ENCODE measurements at places on chromosomes 12 and 14.
A peak's percentile ranks its signal among the peaks of the same experiment; 100 is the strongest.

DNA sequence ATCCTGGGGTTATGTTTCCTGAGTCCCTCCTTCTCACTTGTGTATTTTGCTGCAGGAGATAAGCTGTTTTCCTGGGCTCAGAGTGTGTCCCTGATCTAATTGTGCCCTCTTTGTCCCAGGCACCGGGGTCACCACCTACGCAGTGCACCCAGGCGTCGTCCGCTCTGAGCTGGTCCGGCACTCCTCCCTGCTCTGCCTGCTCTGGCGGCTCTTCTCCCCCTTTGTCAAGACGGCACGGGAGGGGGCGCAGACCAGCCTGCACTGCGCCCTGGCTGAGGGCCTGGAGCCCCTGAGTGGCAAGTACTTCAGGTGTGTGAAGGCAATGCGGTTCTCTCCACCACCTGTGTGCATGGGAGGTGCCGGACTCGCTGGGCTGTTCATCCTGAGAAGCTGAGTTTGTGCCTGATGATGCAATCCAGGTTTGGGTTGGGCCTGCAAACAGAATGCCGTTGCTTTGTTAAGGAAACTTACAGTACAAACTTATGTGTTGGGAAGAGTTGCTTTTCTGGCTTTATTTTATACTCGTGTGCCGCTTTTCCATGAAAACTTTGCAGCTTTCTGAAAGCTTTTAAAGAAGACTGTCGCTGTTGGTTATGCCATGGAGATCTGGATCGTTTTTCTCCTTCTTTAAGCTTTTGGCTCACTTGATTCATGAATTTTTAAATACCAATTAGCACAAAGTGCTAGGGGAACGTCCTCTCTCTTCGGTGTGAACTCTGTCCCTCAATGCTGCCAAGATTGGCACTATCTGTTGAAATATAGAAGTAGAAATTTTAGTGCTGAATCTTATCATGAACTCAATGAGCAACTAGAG is 27.6 kb downstream of the RDH12 start:
- no peak for DNase-seq

DNA sequence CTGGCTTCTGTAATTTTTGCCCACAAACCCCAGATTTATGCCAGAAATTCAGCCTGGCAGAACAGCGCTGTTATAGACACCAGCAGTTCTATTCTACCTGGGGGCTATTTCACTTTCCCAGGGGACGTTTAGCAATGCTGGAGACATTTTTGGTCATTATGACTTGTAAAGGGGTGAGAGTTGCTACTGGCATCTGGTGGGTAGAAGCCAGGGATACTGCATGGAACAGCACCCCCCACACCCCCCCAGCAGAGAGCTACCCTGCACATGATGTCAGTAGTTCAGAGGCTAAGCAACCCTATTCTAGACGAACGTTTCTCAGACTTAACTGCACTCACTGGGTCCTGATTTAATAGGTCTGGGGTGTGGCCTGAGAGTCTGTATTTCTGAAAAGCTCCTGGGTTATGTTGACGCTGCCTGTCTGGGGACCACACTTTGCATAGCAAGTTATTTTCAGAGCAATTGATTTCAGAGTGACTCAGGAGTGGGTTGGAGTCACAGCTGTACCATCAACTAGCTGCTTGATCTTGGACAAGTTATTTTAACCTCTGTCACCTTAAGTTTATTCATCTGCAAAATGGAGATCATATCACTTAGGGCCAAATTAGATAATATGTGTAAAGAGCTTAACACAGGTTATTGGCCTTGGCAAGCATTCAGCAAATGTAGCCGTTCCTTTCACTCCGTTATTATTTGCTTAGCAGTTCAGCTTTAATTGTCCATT is 48.5 kb downstream of the CHST11 start:
- no peak for DNase-seq

DNA sequence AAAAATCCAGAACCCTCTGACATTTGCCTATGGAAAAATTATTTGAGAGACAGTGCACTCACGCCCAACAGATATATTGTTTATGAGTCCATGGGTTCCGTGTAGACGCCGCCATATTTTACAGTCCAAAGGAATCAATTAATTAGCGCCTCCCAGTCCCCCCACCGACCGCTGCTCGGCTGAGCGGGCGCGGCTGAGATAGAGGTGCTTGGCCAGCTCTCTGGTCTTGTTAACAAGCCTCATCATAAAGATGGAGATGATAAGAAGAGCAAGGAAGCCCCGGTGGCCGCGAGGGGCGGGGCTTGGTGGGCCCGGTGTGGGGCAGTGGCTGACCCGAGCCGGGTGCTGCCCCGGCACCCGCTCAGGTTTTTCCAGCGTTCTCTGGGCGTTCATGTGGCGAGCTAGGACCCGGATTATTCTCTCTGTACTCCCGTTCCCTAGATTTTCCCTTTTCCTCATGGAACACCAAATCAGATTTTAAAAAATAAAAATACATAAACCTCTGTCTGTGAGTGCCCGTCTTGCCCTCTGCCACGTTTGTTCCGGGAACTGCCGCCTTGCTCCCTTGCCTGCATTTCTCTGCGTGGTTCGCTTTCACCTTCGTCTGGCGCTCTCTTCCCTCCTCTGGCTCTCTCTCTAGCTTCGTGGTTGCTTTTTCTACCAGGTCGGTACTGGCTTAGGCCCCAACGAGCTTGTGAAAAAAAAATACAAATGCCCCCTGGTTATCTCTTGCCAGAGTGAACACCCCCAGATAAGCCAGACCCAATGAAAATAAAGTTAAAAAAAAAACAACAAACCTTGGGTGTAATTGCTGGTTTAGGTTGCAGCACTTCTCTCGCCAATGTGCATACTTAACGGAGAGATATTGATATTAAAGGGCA is 9.0 kb downstream of the HOXC12 start:
- no peak for DNase-seq

GRCh38 chr14:77423423-77423822 is at the start of gene NOXRED1:
Gene NOXRED1, minus strand, starts transcription at chr14:77423523. Its CDS starts 634 bp downstream, at chr14:77422889.
- no peak for DNase-seq

GRCh38 chr12:20463913-20464524 is 95.7 kb downstream of the PDE3A start:
- no peak for DNase-seq

- no peak for DNase-seq
Observed at GRCh38 chr12:132604668-132605441, 5.5 kb downstream of the LRCOL1 start.

DNA sequence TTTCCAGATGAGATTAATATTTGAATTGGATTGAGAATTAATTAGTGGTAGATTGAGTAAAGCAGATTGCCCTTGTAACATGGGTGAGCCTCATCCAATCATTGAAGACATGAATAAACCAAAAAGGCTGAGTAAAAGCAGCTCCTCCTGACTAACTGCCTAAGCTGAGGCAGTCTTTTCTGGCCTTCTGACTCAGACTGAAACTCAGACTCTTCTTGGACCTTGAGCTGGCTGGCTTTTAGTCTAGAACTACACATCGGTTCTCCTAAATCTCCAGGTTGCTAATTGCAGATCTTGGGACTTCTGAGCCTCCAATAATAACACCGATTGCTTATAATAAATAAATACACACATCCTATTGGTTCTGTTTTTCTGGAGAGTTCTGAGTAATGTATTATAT is 24.0 kb downstream of the FKBP11 start:
- no peak for DNase-seq

DNA sequence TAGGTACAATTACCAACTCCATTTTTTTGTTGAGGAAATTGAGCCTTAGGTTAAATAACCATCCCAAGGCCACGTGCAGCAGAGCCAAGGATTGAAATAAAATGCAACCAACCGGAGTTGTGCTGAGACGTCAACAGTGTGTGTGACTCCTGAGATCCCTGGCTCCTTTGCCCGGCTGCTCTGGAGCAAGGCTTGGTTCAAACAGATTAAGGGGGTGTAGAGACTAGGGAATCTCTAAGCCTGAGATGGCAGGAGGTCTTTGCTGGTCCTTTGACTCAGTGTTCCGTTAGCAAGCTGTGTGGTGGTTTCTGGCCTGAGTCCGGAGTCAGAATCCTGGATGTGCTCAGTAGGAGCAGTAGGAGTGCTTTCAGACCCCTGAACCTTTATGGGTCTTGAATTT is 1.4 kb upstream of the SLC8A3 start:
- DNase-seq, result no peak

DNA sequence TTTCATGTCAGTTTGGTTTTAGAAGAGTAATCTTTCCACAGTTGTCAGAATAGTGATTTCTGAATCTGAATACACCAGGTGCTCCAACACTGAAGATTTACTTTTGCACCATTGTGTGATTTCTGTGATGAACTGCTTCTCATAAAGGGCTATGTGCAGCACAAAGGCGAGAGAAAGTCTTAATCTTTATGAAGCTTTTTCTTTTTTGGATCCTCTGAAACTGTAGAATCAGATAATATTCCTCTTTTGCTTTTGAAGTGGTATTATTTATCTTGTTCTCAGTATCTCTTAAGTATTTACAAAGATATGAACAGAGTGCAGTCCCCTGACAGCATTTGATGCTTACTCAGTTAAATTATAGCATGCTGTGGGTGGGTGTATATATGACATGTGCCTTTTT is 207.8 kb downstream of the NAV3 start:
- no peak for DNase-seq

DNA sequence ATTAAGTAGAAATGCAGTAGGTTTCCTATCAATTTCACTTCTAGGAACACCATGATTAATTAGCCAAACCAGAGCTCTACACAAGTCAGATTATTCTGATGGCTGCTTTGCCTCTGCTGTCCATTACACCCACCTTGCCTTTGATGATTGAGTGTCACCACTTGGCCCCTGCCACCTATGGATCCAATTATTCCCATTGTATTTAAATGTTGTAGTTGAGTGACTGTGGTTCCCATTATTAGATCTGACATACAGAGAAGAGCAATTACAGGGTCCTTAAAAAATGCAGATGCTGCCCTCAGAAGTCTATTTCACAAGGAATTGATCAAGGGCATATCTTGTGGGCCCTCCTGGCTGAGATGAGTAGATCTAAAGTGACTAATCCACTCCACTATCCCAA is 39.5 kb upstream of the SLC38A4 start:
- DNase-seq, result no peak

- DNase-seq, result no peak
Observed at GRCh38 chr14:58898655-58899316, 261.0 kb downstream of the DACT1 start.

- no peak for DNase-seq
Observed at GRCh38 chr14:96567289-96567899, 65.2 kb downstream of the PAPOLA start.

- peak; percentile 52 for DNase-seq
Observed at GRCh38 chr12:54853933-54854538, at the start of gene MUCL1. Gene MUCL1, plus strand, starts transcription at chr12:54854516. Its CDS starts 67 bp downstream, at chr12:54854583.

- no peak for DNase-seq
Observed at GRCh38 chr14:102251161-102251560, 53.8 kb downstream of the MOK start.

DNA sequence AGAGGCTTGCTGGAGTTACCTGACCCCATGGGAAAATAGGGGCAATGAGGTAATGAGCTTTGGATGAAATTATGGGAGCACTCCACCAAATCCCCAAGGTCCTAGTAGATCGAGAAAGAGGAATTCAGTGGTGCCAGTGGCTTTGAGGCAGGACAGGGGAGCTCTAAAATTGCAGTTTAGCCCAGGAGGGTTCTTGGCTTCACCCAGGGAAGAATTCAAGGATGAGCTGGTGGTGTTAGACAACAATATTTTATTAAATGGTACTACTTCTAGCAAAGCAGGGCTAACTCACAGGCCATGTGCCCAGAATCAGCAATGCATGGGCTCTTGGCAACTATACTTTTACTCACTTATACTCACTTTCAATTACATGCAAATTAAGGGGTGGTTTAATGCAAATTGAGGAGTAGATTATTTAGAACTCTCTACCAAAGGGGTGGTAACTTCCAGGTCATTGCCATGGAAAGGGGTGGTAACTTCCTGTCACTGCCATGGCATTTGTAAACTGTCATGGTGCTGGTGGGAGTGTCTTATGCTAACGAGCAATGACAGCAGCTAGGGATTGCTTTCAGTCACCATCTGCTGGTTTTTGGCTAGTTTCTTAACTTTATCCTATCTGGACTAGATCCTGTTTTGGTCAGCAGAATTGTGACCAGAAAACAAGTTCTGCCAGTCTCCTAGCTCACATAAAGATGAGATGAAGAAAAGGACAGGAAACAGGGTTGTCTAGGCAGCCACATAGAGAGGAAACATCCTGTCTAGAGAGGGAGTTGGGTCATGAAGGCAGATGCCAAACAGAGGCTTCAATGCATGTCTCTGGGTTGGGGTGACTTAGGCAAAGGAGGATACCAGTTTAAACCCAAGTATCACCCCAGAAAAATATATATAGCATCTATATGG is 64.7 kb downstream of the ZNF641 start:
- no peak for DNase-seq

GRCh38 chr12:65840793-65841670 is 16.7 kb downstream of the HMGA2 start:
- no peak for DNase-seq

GRCh38 chr14:56121816-56122215 is 3.6 kb downstream of the PELI2 start:
- no peak for DNase-seq

DNA sequence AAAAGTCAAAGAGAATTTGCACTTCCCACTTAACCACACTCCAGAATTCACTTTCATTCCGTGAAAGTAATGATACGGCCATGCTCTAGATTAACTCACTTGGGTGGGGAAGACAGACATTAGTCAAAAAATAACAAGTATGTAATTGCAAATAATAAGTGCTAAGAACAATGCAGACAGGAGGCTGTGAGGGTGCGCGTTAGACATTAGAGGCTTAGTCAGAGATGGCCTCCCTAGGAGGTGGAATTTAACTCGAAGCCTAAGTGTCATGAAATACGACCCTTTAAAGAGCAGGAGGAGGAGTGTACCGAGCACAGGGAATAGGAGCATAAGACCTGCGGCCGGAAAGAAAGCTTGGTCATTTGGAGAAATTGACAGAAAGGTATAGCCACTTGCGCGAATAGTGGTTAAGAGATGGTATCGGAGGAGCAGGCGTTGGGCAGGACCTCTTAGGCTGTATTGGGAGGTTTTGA is 628 bp downstream of the SNRPF start:
- DNase-seq, result no peak

- no peak for DNase-seq
Observed at GRCh38 chr12:45939759-45940158, 50.6 kb downstream of the SCAF11 start.

GRCh38 chr12:10634427-10634826 is 21.0 kb upstream of the MAGOHB start:
- DNase-seq, result no peak

- DNase-seq, result no peak
Observed at GRCh38 chr14:90611936-90612335, 204.3 kb downstream of the TTC7B start.

DNA sequence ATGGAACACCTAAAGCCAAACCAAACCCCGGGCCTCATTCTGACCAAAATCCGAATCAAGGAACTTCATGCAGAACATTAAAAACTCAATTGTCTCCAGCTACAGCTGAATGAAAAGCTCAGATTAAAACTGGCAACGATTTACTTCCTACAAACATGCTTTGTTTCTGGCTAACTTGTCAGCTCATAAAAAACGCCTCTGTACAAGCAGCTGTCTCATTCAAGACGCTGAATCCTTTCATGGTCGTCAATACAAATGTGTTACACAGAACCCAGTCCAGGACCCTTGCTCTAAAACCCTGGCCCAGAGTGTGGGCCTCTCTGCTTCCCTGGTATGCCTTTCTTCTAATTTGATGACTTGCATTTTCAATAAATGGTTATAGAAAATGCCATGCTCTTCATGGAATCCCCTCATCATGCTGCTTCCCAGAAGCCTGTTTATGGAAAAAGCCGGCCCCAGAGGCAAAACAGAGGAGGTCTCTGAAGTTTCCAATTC is 183.1 kb downstream of the PHLDA1 start:
- DNase-seq, result no peak

GRCh38 chr12:126617312-126617711 is 1552.1 kb downstream of the AACS start:
- no peak for DNase-seq
